Activated naive CD8-positive, alpha-beta T cell treated with anti-CD3 and anti-CD28 coated beads, Interleukin-2, amount 50 U/mL, for 24 hours (primary cell): ENCODE measurements at places on chromosomes 3 and 15.

DNA sequence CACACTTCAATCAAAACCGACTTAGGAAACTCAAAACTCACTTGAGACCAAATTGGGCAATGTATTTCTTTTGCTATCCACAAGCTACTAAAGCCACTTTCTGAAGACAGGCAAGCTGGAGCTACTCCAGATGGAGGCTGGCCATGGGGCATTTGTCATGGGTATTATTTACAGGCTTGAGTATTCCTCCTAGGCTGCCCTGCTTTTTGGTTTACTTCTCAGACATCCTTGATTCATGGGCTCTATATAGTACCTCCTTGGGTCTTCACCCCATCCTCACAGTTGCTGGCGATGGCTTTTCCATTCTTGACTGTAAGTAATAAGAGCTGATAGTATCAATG is 18.6 kb upstream of the SYNM start:
- DNase-seq = no peak

DNA sequence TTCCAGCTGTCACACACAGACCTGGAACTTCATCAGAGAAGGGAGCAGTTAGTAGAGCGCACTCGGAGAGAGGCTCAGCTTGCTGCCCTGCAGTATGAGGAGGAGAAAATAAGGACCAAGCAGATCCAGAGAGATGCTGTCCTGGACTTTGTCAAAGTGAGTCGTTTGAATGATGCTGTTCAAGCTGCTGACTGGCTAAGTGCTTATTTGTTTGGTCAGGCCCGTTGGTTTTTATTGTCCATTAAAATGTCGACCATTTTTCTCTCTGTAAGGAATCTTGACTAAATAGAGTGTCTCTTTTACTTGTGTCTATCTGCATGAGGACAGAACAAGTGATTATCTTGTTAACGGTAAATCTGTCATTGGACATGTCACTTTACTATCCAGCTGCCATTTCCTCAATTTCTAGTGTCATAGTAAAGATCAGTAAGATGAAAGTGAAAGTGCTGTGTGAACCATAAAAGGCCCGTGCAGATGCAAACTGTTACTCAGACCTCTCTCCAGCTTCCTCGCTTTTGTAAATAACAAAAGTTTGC is 56.9 kb downstream of the LRCH3 start:
- no peak for DNase-seq

GRCh38 chr3:144744473-144744872 is 772.9 kb downstream of the DIPK2A start:
- no peak for DNase-seq

GRCh38 chr3:23103764-23104163 is 99.4 kb upstream of the UBE2E2 start:
- no peak for DNase-seq

- DNase-seq = no peak
Measured at GRCh38 chr3:128965818-128966217, 28.1 kb downstream of the CFAP92 start.

DNA sequence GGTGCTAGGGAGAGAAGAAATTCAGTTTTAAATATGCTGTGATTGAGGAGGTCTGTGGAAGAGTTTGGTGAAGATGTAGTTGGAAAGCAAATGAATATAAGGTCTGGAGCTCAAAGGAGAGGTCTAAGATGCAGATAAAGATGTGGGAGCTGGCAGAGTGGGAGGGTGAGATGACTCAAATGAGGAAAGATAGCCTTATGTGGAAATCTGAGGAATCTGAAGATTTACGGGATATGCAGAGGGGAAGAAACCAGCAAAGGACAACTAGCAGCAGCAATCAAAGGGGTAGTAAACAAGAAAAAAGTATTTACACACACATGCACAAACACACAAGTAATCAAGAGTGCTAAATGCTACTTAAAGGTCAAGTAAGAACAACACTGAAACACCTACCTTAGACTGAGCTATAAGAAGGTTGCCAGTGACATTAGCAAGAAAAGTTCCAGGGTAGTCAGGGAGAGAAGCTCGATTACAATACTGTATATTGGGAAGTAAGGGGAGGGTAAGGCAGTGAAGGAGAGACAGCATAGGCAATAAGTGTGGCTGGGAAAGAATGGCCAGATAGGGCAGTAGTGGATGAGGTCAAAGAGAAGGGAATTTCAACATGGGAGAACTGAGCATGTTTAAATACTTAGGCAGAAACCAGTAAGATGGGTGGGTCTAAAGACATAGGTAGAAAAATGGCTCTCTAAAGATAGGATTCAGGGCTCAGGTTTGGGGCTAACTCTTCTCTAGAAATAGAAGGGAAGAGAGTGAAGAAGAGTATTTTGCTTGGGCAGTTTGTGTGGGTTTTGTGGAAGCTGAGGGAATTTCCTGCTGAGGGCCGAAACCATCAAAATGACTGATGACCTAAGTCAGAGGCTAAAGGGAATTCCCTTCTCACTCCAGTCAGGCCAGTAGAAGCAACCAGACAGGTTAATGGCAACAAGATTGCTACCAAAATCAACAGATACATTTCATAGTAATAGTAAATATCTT is 8.9 kb downstream of the CMTM6 start:
- DNase-seq = no peak

- no peak for DNase-seq
Measured at GRCh38 chr15:70505411-70505919, 257.9 kb downstream of the UACA start.

GRCh38 chr3:171248426-171249111 is 211.6 kb downstream of the TNIK start:
- DNase-seq = no peak

DNA sequence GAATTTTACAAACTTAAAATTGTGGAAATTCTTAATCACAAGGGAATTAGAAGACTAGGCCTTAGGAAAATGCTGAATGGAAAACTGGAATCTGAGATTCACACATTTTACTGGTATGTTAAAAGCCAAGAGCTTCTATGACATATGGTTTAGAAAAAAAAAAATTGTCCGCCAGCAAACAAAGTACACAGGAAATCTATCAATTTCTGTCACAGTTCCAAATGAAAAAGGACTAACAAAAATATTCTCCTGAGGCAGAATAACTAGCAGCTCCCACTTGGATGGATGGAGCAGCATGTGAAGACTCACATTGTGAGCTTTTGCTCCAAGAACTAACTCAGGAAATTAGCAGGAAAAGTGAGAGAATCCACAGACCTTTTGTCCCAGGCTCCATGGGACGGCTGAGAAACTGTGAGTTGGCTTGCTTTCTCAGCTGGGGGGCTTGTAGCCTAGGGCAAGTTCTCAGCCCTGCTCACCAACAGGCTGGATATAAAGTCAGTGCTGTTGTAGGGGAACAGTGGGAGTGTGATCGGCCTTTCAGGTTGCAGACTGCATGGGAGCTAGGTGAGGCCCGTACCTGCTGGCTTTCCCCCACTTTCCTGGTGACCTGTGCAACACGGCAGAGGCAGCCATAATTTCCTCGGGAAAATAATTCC is 731.1 kb upstream of the SGO1 start:
- no peak for DNase-seq

DNA sequence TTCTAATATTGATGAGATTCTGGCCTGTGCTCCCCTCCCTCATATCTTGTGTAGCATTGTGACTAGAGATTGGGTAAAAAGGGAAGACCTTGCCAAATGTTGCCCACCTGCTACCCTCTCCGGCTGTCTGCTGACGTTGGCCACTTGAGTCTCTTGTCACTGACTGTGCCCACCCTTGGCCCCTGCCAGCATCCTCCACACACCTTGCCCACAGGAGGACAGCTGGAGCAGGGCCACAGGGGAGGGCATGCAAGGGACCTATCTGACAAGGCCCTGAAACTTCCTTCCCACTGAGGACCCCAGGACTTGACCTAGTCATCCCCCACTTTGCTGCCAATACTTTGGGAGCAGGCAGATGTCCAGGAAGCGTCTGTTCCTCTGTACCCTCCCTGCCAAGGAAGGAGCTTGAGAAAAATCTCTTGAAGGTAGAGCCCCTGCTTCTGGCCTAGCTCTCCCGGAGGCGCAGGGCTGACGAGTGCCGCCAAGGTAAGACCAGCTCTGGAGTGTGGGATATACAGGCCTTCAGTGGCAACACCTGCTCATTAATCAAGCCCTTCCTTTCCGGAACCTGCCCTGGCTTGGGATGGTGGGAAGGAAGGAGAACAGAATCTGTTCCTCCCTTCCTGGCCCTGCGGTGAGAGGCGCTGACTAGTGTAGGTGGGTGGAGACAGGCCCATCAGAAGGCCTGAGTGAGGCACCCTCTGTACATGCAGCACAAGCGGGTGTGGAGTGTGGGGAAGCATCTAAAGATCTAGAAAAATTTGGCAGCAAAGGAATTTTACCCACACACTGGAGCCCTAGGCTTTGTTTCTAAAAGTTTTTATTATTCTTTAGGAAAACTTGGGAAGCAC is 4.9 kb upstream of the PAK6 start:
- no peak for DNase-seq

DNA sequence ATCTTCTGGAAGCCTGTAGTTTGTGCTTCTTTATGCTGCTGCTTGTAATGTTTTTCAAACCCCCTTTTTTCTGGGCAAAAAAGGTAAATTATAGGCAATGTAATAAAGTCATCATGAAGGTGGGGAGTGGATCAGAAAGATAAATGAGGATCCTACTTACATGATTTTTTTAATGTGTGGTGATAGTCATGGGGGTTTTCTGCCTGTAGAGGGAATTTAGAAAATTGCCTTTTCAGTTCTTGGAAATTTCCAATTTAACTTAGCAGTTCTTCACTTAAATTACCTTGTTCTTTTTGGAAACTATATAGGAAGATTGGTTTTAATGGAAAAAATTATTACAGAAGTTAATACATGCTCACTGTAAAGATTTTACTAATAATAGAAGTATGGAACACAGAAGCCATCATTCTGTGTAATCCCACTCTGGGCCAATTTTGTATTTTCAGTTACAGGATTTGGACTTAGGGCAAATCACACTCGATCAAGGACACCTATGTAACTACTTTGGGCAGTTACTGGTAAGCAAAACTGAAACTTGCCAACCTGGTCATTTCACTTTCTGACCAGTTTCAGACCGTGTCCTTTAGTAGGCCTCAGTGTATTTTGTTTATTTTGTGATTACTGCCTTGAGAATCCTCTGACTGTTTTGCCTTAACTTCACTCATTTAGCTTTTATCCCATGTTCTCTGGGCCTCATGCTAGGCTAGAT is 10.5 kb upstream of the SCAANT1 start:
- no peak for DNase-seq

DNA sequence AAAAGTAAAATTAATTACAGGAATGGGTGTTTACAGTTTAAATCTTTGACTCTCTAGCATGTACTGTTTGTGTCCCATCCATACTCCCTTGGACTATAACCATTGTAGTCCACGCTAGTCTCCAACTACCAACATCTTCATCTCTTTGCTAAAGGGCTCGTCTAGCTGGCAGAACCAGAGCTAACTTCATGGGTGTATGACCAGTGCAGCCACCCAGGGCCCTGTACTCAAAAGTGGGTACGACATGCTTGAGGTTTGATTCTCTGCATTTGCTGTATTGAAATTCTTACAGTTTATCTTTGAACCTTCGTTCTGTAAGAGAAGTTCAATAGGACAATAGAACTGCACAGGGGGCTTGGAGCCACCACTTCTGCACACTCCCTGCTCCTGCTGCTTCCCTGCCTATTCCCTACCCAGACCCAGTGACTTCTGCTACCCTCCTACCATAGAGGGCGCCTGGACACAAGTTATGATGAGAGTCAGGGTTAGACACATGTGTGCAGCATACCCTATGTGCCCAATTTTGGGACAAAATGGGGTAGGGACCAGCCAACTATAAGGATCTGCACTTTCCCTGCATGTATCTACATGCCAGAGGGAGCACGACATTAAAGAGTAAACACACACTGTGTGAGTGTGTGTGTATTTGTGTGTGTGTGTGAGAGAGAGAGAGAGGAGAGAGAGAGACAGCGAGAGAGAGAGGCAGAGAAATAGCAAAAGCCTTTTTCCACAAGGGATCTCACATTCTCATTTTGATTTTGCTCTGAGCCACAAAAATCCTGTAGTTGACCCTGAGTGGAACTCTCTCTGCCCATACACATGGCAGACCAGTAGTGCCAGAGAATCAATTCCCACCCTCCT is 59.0 kb upstream of the NECTIN3 start:
- DNase-seq = no peak

DNA sequence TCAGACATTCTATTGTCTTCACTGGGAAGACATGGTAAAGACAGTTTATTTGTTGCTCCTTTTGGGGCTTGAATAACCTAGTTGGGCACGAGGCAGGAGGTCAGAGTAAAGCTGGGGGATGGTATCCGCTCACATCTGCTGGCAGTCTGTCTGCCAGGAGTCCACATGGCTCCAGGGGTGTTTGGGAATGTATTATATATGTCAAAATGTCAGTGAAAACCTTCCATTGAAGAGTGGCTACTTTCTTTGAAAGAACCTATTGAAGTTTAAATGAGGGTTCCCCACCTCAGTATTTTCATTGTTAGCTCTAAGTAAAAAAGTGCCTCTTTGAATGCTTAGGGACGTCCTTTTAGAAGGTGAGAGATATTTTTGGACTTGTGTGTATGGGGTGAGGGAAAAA is 68.4 kb downstream of the CLDN11 start:
- no peak for DNase-seq

DNA sequence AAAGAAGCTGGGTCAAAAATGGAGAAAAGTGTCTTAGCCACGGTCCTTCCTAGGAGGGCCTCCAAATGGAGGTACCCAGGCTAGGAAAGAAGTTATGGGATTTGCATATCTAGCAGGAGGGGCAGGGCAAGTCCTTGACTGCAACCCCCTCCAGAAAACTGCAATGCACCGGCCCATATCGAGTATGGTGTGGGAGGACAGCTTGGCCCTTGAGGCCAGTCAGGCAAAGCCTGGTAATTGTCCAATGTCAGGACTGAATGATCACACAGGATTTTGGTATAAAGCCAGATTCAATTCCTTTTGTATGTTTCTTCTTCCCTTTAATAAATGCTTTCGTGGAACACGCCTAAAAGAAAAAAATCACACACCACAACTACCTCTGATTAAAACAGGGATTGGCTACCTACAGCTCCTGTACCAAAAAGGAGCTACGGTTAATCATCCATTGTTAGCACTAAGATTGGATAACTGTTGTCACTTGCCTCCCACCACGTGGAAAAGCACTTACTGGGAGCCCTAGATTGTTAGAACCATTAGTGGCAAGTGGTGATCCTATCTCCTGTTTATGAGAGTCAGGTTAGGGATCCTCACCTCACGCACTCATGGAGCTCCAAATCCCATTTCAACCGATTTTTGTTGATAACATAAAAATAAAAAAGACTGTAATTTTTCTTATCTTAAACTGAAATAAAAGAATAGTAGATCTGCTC is 1.2 kb downstream of the ZNF770 start:
- DNase-seq = no peak

- no peak for DNase-seq
Measured at GRCh38 chr3:173591401-173591800, 193.9 kb downstream of the NLGN1 start.

DNA sequence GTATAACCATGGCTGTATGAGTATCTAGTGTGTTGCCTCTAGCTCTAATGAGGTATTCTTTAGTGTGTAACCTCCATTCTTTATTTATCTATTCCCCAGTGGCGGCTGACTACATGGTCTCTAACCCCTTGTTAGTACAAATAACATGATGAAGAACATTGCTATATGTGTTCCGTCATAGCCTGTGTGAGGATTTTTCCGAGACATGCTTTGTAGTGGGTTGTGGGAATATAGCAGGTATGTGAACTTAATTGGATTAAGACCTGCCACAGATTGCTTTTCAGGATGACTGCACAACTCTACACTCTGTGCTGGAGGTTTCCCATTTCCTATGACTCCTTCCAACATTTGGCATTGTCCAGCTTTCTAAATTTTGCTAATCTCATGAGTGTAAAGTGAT is 563.4 kb downstream of the ROBO1 start:
- DNase-seq = no peak
